ENCODE measurements at places on chromosomes 7 and 10. TPM values are rescaled to one million over a fixed set of nuclear protein-coding genes. Genes with fewer than 3 reads are reported as not detected.

DNA sequence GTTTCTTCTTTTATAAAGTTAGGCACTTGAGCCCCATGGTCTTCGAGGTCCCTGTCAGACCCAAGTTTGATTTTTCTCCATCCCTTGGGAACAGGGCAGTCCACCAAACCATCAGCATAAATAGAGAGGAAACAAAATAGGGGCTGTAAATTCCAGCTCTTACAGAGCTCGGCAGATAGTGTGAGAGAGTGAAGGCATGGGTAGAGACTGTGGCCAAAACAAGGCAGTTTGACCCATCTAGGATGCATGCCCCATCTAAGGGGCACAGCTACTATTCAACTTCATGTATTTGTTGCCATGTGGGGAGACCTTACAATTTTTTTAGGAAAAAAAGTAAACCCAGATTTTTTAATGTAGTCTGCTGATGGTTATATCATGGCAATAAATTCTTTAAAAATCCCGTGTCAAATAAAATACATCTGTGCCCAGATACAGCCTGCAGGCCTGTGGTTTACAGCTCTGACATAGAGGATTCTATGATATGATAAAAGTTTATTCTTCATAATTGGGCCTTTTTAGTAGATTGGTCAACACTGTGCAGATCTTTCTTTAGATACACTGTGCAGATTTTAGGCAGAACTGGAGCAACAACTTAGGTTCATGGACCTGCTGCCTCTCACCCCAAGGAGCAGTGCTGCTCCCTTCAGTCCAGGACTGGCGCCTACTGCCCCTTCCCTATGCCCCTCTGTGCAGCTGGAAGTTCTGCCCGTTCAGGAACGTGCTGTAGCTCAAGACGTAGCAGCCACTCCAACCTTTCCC lies 5.3 kb downstream of the PPP1R3C start:
- no peak overlapping the region for H3K27ac ChIP-seq
- no peak for DNase-seq
- no peaks in the 10 kb centered on the region for H3K27me3 ChIP-seq
- no peaks in the 10 kb centered on the region for H3K36me3 ChIP-seq
- H3K4me3 ChIP-seq = no peak overlapping the region
- no peaks in the 10 kb centered on the region for H3K4me1 ChIP-seq

Gene UBE2D4
- 10.9 TPM for total RNA-seq

GRCh38 chr7:132328047-132328620 lies 248.1 kb downstream of the PLXNA4 start:
- H3K4me3 ChIP-seq = no peak overlapping the region
- no peaks in the 10 kb centered on the region for H3K36me3 ChIP-seq
- no peaks in the 10 kb centered on the region for H3K4me1 ChIP-seq
- H3K27me3 ChIP-seq = peaks cover 9% of the 10 kb centered on the region
- no peak for DNase-seq
- no peak overlapping the region for H3K27ac ChIP-seq

- no peaks in the 10 kb centered on the region for H3K27me3 ChIP-seq
- H3K4me3 ChIP-seq = no peak overlapping the region
- H3K36me3 ChIP-seq = peaks cover 4% of the 10 kb centered on the region
- DNase-seq = no peak
These were observed 57.0 kb downstream of the PHTF2 start for GRCh38 chr7:77855371-77856083.

DNA sequence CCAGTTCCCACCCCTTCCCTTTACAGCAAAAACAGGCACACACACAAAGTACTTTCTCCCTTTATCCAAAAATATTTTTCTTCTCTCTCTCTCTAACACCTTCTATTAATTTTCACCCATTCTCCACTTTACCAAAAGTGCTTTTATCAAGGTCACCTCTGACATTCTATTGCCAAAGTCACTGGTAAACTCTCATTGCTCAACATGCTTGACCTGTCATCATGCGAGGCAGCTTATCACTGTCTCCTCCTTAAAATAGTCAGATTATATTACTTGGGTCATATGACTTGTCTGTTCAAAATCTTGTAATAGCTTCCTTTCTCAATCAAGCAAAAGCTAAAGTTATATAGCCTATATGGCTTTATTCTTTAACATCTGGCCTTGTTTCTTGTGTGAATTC lies 28.6 kb downstream of the MACC1 start:
- no peak overlapping the region for H3K27ac ChIP-seq
- no peaks in the 10 kb centered on the region for H3K27me3 ChIP-seq
- peaks cover 11% of the 10 kb centered on the region for H3K4me1 ChIP-seq

All from GM12878 (cell line).